ENCODE measurements at places on chromosomes 6 and 20.

GRCh38 chr6:158474961-158475343 is 84.9 kb upstream of the TMEM181 start:
- DNase-seq, result no peak

DNA sequence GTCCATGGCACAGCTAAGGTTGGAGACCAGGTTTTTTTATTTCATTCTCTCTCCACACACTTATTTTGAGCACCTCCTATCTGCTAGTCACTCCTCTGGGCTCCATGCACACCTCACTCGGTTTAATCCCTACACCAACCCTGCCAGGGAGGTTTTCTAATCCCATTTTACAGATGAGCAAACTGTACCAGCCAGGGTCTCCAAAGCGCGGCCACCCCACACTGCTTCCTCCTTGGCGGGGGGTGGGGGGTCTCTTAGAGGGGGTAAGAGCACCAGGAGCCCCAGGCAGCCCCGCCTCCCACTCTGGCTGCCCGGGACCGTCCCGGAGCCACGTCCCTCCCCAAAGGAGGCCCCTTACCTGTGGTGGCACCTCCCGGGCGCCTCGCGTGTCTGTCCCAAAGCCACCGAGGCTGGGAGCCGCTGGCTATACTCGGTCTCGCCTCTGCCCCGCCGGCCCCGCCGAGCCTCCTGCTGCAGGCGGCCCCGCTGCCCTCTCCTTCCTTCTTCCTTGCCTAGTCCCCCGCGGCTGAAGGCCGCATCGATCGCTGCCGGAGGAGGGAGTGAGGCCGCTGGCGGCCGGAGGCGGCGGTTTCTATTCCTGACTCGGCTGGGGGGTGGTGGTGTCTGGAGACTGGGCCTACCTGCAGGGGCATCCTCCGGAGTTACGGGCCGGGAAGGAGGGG is at the start of gene KCNS1:
Gene KCNS1 (minus strand): TSS at position 565 of the 683 bp plus-strand sequence. CDS start 1,891 bp downstream, outside the sequence.
- no peak for DNase-seq

- DNase-seq, result no peak
Observed at GRCh38 chr6:5930968-5931367, 75.8 kb downstream of the NRN1 start.

- peak; percentile 18 for DNase-seq
Observed at GRCh38 chr6:63352544-63353285, 32.9 kb upstream of the LGSN start.

GRCh38 chr6:62974452-62974851 is 236.8 kb upstream of the FKBP1C start:
- DNase-seq, result no peak

DNA sequence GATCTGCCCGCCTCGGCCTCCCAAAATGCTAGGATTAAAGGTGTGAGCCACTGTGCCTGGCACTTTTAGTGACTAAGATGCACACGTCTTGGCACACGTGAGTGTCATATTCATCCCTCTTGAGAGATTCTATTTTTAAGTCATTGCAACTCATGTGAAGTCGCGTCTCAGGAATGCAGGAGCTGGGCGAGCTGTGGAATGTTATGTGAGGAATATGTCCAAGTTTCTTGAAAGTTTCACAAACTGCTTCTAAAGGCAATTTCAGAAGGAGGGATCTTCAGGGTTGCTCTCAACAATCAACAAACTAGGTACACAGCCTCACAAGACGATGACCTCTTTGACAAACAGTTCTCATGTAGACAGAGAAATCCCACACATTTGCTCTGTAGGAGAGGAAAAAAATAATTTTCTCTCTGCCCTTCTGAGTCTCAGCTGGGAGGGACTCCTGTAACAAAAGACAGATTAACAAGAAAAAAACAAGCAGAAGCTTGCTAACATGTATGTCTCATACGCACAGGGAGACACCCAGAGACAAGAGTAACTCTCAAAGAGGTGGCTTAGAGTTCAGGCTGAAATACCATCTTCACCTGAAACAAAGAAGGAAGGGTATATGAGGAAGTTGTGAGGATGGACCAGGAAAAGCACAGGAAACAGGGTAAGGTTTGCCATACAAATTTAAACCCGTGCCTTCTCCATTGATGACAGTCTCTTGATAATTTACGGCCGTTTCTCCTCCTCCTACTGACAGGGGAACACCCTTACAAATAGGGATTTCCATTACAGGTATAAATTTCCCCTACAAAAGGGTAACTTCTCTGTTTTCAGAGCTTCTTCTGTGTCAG is 45.3 kb upstream of the FAM50B start:
- no peak for DNase-seq

DNA sequence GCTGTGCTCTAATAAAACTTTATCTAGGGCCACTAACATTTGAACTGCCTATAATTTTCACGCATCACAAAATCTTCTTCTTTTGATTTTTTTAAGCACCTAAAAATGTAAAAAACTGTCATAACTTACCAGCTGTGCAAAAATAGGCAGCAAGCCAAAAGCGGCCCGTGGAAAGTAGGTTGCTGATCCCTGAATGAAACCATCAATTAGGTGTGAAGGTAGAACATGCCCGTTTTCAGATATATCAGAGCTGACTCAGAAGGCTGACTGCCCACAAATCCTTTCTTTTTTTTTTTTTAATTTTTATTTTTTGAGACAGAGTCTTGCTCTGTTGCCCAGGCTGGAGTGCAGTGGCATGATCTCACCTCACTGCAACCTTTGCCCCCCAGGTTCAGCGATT is 4.9 kb upstream of the IPCEF1 start:
- DNase-seq, result no peak

- no peak for DNase-seq
Observed at GRCh38 chr6:7991536-7991935, 72.7 kb downstream of the BLOC1S5 start.

DNA sequence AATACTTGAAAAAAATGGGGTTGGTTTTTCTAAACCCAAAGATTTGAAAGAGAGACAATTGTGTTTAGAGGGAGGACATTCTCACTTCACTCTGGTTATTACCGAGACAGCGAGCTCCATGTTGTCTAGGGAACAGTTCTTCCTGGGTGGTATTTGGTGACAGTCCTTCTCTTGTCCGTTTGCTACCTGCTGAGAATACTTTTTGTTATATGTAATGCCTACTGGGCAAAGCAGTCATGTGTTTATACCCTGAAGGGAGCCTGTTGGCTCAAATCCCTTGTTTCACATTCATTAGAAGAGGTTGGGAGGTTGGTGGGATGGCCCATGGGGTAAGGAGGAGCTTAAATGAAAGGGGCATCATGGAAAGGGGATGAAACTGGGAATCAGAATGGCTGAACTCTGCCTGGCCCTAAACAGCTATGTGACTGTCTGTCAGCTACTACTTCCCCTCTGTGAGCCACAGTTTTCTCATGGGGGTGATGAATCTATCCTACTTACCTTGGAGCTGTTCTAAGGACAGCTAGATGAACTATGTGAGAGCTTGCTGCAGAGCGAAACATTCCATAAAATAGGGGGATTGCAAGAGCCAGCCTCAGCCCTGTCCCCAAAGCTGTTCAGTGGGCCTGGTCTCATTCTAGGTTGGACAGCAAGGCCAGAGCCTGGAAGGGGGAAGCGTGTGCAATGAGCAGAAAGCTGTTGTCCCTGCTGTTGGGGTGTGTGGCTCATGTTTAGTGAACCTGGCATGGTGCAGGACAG is 43.5 kb downstream of the FNDC1 start:
- no peak for DNase-seq

- DNase-seq, result no peak
Observed at GRCh38 chr6:169960003-169960344, 208.6 kb downstream of the ERMARD start.

DNA sequence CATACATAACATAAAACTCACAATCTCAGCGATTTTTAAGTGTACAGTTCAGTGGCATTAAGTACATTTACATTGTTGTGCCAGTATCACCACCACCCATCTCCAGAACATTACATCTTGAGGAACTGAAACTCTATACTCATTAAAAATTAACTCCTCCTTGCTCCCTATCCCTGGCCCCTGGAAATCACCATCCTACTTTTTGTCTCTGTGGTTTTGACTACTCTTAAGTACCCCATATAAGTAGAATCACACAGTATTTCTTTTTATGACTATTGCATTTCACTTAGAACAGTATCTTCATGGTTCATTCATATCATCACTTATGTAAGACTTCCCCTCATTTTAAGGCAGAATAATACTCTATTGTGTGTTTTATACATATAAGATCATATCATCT is 1108.1 kb downstream of the GRIK2 start:
- DNase-seq, result no peak

DNA sequence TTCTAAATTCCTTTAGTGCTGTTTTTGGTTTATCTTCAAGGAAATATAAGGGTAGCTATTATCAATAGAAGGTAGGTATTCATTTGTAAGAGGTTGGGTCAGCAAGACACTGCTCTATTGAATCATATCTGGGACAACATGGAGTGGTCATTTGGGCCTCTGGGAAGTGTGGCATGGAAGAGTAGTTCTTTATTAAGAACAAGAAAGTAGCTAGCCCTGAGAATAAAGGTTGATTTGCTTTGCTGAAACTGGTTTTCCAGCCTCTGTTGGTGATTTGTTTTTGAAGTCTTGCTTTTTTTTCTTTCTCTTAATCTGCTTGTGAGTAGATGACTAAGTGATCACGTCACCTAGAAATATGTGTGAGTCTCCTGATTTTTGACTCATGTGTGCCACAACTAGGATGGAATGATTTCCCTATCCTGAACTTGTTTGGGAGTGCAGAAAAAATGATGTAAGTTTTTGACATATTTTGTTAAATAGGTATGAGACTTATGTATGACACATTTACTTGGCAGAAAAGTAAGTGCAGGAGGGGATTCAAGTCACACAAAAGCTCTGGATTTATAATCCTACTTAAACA is 381.8 kb downstream of the CENPW start:
- DNase-seq, result no peak

GRCh38 chr6:37061157-37061804 is 55.8 kb downstream of the FGD2 start:
- DNase-seq, result no peak

DNA sequence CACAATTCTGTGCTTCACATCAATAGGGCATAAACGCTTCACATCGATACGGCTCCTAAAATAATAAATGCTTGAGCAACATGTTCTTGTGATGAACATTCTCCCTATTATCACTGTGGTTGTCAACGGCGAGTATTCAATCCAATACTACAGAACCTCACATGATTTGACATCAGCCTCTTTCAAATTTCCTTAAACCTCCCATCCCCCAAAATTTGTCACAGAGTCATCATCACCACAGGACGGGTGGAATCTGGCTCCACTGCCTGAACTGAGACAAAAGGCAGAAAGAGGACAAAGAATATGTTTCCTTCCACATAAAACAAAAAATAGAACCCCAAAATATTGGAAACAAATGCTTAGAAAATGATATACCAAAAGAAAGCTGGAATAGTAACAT is 7.3 kb downstream of the THEMIS start:
- no peak for DNase-seq

GRCh38 chr6:147540075-147540474 is 31.6 kb downstream of the SAMD5 start:
- no peak for DNase-seq

DNA sequence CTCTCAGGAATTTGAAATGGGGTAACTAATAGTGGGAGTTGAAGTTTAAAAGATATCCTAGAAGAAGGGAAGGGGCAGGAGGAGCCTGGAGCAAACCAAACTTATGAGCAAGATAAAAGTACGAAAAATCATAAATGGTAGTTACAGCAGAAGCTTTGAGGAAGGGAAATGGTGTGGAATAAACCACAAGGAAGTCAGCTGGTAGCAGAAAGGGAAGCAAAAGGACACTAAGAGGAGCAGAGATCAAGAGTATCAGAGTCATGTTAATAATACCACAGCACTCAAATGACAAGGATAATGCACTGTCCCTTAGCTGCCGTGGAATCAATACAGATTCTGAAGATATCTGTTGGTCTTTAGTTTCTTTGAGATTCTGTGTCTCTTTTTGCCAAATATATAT is 44.9 kb upstream of the CCDC28A start:
- DNase-seq, result no peak

- DNase-seq, result no peak
Observed at GRCh38 chr6:162478192-162478671, 249.3 kb downstream of the PRKN start.

DNA sequence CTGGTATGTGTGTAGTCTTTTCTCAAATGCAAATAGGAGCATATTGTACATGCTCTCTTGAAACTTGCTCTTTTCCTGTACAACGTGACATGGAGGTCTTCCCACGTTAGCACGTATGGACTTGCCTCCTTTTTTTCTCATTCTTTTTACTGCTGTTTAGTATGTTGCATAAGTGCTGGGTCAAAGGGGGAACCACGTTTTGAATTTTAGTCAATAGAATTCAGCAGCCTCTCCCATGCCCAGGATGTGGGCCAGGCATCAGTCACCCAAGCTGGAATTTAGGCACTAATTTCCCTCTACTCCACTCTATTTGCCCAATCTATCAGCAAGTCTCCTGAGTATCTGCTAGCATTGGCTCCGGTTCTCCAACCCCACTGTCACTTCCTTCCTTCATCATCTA is 41.5 kb upstream of the RNF24 start:
- no peak for DNase-seq

DNA sequence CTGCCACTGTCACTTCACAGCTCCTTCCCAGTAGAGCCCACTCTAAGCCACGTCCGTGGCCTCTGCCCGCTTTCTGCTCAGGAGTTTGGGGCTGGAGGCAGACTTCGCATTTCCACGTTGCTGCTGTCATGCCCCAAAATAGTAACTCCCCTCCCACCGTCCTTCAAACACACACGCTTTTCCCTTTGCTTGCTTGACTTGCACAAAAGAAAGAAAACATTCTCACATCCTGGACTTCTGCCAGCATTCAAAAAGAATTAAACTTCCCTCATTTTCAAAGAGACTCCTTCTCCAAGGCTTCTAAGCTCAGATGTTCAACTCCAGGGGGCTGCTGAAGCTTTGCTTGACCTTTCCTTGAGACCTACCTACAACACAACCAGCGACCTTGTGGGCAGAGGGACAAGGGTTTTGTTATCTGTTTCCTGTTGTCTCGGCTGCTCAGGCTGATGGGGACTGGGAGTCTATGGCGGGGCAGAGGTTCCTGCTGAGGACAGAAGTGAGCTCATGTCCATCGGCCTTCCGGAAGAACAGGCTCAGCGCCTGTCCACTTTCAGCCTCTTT is 263.8 kb upstream of the FOXQ1 start:
- DNase-seq, result no peak

- DNase-seq, result no peak
Observed at GRCh38 chr6:74133073-74133472, 437.1 kb downstream of the CD109 start.

- DNase-seq, result no peak
Observed at GRCh38 chr6:66336176-66336575, 629.1 kb upstream of the EYS start.

- DNase-seq, result no peak
Observed at GRCh38 chr6:126831461-126831860, 287.0 kb upstream of the RSPO3 start.

- no peak for DNase-seq
Observed at GRCh38 chr6:154229786-154230185, 126.8 kb downstream of the IPCEF1 start.

DNA sequence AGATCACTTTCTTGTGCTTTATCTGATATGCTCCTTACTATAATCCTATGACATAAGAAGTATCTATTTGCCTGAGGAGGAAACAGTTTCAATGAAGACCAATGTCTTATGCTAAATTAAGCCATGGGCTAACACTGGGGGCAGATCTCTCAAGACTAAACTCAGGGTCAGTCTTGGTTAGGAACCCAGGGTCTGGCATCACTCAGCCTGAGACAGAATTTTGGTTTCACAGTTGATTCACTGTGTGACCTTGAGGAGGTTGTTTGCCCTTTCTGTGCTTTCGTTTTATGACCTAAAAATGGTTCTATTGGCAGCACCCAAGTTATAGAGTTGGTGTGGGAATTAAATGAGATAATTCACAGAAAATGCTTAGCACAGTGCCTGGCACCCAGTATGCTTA is 4.9 kb upstream of the BCAS1 start:
- no peak for DNase-seq

GRCh38 chr6:107652526-107653182 is 162.7 kb downstream of the SOBP start:
- DNase-seq, result no peak

Data from neuronal stem cell (in vitro differentiated cells).